IMR-90 (cell line): ENCODE measurements at places on chromosomes 7 and 10. TPM values are rescaled to one million over a fixed set of nuclear protein-coding genes. Genes with fewer than 3 reads are reported as not detected.
A peak's percentile ranks its signal among the peaks of the same experiment; 100 is the strongest.

The ST8SIA6 gene
- 0.18 and 0.56 TPM in 2 replicates for total RNA-seq

DNA sequence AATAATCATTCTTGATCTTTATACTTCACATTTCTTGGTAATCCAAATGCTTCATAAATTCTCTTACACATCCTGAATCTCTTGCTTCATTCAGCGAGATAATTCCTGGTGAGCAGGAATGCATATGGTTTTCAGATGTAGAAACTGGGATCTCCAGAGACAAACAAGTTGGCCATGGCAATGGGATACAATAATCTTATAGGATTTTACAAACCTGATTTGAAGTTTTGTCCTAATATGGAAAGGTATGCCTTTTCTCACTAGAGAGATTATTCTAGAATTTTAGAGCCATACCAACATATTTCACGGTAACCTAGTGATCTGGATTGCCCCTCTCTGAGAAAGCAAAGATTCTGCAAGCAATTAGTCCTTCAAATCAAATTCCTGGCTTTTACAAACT lies 13.1 kb upstream of the TRDMT1 start:
- H3K4me1 ChIP-seq: peaks cover 25% of the 10 kb centered on the region
- H3K27me3 ChIP-seq: no peaks in the 10 kb centered on the region
- H3K27ac ChIP-seq: peak overlapping the region; percentile 92
- H3K4me3 ChIP-seq: no peak overlapping the region

DNA sequence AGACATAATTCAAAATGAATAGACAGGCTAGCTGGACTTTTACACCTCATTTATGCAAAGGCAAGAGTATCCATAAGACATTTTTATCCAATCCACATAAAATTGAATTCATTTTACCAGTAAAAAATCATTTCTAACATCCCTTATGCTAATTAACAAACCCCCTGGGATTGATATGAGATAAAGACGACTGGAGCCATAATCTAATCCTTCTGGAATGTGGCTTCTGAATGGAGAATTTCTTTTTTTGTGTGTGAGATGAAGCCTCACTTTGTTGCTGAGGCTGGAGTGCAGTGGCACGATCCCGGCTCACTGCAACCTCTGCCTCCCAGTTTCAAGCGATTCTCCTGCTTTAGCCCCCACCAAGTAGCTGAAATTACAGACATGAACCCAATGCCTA lies 90.4 kb downstream of the AKR1D1 start:
- H3K27ac ChIP-seq: no peak overlapping the region
- H3K4me1 ChIP-seq: no peaks in the 10 kb centered on the region
- no peak overlapping the region for H3K4me3 ChIP-seq
- no peak for DNase-seq
- H3K27me3 ChIP-seq: no peaks in the 10 kb centered on the region
- H3K36me3 ChIP-seq: no peaks in the 10 kb centered on the region

The PILRB gene
- 3.3 and 3.4 TPM in 2 replicates for total RNA-seq

DNA sequence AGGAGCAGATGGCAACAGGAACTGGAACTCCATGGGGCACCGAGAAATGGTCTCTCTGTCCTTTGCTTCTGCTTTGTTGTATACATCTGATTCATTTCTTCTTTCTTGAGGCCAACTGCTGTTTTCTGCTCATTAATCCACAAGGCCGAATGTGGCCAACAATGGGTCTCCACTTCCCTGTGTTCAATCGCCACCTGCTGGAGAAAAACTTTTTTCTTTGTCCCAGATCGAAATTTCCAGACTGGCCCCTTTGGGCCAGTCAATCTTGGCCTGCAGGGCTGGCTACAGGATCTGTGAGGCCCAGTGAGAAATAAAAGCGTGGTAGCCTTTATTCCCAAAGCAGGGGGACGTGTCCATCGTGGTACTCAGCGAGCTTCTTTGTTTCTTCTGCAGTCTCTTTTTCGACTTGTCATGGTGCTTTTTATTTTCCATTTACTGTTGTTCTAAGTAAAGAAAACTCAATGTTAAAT lies 58.8 kb downstream of the PARP12 start:
- H3K4me3 ChIP-seq: no peak overlapping the region
- no peak overlapping the region for H3K27ac ChIP-seq
- H3K4me1 ChIP-seq: peaks cover 2% of the 10 kb centered on the region; the same call in 1 of the 2 replicates
- no peaks in the 10 kb centered on the region for H3K36me3 ChIP-seq

The TUBAL3 gene
- not detected in 2 replicates for total RNA-seq

DNA sequence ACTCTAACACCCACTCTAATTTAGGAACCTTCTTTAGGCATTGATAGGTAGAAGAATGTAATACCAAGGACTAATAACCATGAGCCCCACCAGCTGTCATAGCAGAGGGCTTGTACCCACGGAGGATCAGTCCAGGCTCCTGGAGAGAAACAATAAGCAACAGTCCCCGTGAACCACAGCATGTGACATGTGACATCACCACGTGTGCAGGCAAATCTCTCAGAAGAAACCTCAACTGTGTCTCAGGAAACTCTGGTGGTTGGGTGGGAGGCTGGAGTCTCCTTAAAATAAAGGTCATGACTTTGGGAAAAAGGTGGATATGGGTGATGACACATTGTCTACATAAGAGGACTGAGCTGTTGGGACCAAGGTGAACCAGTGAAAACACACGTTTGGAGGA lies 653.9 kb upstream of the FOXK1 start:
- H3K4me3 ChIP-seq: no peak overlapping the region
- H3K36me3 ChIP-seq: no peaks in the 10 kb centered on the region
- H3K27me3 ChIP-seq: no peaks in the 10 kb centered on the region
- DNase-seq: no peak

GRCh38 chr7:26856176-26856985 lies 8.0 kb downstream of the SKAP2 start:
- H3K27ac ChIP-seq: peak overlapping the region; percentile 12; the same call in 1 of the 2 replicates
- no peaks in the 10 kb centered on the region for H3K36me3 ChIP-seq

DNA sequence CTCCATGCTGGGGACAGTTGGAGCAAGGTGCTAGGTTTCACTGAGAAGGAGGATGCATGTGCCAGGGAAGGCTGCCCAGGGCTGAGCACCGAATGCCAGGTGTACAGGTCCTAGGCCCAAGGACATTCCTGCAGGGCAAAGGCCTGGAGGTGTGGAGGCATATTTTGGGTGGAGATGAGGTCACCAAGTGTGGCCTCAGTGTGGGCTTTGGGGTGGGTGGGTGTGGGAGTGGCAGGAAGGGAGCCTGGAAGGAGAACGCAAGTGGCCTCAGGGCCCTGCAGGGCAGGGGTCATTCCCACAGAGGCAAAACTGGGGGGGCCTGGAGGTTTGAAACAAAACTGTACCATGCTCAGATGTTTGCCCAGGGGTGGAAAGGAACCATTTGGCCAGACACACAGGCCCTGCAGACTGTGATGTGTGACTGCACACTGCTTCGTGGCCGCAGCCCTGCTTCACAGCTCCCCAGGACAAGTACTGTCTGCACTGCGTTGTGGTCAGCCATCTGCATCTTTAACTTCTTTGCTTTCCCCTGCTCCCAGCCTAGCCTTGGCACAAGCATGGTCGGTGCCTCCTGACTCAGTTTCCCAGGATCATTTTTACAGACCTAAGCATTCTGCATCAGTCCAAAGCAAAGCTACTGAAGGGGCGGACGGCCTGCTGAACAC lies 5.1 kb downstream of the PLPP4 start:
- H3K27ac ChIP-seq: no peak overlapping the region
- no peaks in the 10 kb centered on the region for H3K4me1 ChIP-seq
- no peaks in the 10 kb centered on the region for H3K27me3 ChIP-seq
- no peak overlapping the region for H3K4me3 ChIP-seq

- no peak for DNase-seq
- no peaks in the 10 kb centered on the region for H3K36me3 ChIP-seq
- H3K27ac ChIP-seq: no peak overlapping the region
Measured at GRCh38 chr10:1977461-1977860, 240.1 kb upstream of the ADARB2 start.

DNA sequence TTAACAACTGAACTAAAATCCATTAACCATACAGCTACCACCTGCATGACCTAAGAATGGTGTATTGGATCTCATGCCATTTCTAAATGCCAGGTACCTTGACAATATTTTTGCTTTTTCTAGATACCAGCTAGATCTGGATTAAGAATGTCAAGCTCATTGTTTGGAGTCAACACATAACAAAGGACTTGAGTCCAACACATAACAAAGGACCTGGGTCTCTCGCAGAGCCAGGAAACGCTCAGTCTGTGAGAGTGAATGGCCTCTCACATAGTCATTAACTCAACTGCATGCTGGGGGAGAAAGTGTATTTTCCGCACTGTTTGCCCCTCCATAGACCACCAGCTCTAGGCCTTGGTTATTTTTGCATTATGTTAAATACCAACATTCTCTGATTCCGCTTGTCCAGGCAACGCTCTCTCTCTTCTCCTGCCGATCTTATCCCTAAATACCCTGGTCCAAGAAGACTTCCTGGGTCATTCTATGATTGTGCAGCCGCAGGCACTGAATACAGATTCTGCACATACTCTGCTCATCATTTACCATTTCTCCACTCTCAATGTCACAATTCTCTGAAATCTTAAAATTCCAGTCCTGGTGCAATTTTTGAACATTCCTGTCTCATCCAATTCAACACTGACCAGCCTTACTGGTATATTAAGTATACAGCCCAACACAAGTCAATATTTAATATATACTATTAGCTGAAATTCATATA lies 31.2 kb downstream of the ITIH5 start:
- H3K27me3 ChIP-seq: no peaks in the 10 kb centered on the region
- H3K4me1 ChIP-seq: no peaks in the 10 kb centered on the region
- H3K4me3 ChIP-seq: no peak overlapping the region

The JAZF1 gene
- 8.4 and 12.2 TPM in 2 replicates for total RNA-seq

The SBDS gene
- total RNA-seq: 43.0 and 94.2 TPM in 2 replicates

The KCNIP2 gene
- under 0.01 TPM in 1 of 2 replicates, not detected in the other for total RNA-seq

The ZNF365 gene
- total RNA-seq: 2.5 and 3.2 TPM in 2 replicates

The BMI1 gene
- total RNA-seq: 25.8 and 38.3 TPM in 2 replicates

DNA sequence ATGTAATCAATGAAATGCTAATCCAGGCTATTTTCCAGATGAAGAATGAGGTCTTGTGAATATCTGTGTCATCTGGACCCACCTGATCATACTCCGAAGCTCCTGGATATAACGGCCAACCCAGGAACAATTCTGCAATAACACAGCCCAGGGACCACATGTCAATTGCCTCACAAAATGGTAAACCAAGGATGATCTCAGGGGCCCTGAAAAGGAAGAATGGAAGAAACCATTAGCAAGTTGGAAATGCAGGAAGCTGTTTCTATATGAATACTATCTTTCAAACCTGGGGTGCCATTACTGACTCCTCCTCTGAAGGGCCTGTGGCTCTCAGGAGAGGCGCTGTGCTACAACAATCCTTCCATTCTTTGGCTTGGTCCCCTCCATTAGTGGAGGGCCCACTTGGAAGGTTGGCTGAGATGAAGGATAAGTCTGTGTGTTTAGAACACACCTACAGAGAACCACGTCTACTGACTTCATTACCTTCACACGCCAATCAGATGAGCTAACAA lies 108.1 kb downstream of the CLEC2L start:
- H3K4me1 ChIP-seq: no peaks in the 10 kb centered on the region; the same call in 1 of the 2 replicates
- H3K4me3 ChIP-seq: no peak overlapping the region
- H3K36me3 ChIP-seq: peaks cover 61% of the 10 kb centered on the region
- no peak overlapping the region for H3K27ac ChIP-seq
- no peaks in the 10 kb centered on the region for H3K27me3 ChIP-seq

The STK32C gene
- total RNA-seq: 5.0 TPM in 2 replicates

GRCh38 chr7:155305231-155305904 lies 7.7 kb downstream of the INSIG1 start:
- DNase-seq: no peak
- no peak overlapping the region for H3K4me3 ChIP-seq
- no peaks in the 10 kb centered on the region for H3K4me1 ChIP-seq
- H3K27me3 ChIP-seq: no peaks in the 10 kb centered on the region
- no peak overlapping the region for H3K27ac ChIP-seq

DNA sequence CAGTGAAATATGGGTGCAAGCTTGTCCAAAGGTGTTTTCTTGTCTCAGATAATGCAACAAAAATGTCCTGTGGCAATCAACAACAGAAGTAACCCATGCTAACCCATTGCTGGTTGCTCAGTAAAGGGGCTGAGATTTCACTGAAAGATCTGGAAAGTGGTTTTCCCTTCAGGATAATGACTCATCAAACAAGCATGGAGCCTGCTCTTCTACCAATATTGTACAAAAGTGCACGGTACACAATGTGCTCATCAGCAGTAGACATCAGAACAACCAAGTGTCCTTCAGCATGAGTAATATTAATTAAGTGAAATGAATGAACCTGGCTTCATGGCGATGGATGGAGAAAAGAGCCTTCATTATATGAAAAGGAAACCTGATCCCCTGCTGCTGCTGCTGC lies 287.1 kb upstream of the NEBL start:
- H3K4me1 ChIP-seq: no peaks in the 10 kb centered on the region
- H3K36me3 ChIP-seq: no peaks in the 10 kb centered on the region
- DNase-seq: no peak
- no peaks in the 10 kb centered on the region for H3K27me3 ChIP-seq
- no peak overlapping the region for H3K27ac ChIP-seq

DNA sequence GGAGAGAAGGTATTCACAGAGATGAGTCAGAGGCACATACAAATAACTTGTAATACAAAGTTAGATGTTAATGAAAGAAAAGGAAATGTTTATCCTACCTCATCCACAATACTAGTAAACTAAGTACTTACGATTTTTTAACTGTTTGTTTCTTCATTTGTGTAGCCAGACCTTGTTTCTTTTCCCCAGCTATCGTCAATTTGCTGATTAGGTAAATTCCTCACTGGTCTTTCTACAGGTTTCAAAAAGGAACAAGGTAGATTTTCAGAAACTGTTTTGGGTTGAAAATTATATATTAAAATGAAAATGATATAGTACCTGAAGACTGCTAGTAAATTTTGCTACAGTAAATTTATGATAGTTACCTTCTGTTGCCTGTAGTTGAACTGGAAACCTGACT lies 56.6 kb downstream of the PON1 start:
- no peaks in the 10 kb centered on the region for H3K4me1 ChIP-seq
- no peaks in the 10 kb centered on the region for H3K27me3 ChIP-seq
- no peak overlapping the region for H3K27ac ChIP-seq

DNA sequence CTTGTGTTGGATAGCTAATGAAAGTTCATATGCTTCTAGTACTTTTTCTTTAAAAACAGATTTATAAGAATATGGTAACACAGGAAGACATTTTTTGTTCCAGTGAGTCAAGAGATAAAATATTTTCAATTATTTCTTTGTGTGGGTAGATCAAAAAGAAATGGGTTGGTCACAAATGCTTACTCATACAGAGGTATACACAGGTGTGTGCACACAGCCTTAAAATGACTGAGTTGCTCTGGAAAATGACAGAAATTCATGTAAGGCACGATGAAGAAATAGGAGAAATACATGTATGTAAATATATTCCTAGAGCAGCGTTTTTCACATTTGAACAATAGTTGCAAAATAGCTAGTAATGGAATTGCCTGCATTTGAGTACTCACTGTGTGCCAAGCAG lies 66.0 kb downstream of the ST7 start:
- no peak overlapping the region for H3K4me3 ChIP-seq
- no peaks in the 10 kb centered on the region for H3K27me3 ChIP-seq
- peaks cover 3% of the 10 kb centered on the region for H3K4me1 ChIP-seq
- no peak for DNase-seq
- H3K27ac ChIP-seq: no peak overlapping the region

- no peak for DNase-seq
- H3K4me3 ChIP-seq: no peak overlapping the region
- no peak overlapping the region for H3K27ac ChIP-seq
- H3K36me3 ChIP-seq: no peaks in the 10 kb centered on the region
Measured at GRCh38 chr7:116754186-116754585, 82.2 kb downstream of the MET start.

The CADPS2 gene
- 0.28 and 0.54 TPM in 2 replicates for total RNA-seq
